ENCODE measurements at places on chromosomes 2 and 18.

DNA sequence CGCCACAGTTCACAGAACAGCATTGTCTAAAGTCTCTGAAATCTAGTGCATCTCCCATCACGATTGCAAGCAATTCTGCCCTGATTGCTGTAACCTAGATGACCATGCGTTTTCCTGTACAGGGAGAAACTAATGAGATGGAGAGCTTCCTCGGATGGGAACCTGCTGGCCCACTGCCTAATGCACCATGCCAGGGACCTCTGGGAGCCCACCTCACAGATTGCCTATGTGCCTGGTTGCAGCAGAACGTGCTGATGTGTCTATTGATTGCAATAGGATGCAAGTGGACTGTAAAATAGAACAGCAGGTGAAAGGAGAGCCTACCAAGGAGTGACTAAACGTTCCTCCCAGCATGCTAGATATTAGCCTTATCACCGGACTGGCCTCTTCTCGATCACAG is 141.0 kb upstream of the RAB12 start:
- DNase-seq: no peak

GRCh38 chr2:119290859-119291587 is 67.4 kb downstream of the STEAP3 start:
- DNase-seq: peak; percentile 77

- no peak for DNase-seq
These were observed 335.7 kb upstream of the HS6ST1 start for GRCh38 chr2:128654408-128654807.

GRCh38 chr2:26317377-26318105 is 28.4 kb upstream of the SELENOI start:
- no peak for DNase-seq

DNA sequence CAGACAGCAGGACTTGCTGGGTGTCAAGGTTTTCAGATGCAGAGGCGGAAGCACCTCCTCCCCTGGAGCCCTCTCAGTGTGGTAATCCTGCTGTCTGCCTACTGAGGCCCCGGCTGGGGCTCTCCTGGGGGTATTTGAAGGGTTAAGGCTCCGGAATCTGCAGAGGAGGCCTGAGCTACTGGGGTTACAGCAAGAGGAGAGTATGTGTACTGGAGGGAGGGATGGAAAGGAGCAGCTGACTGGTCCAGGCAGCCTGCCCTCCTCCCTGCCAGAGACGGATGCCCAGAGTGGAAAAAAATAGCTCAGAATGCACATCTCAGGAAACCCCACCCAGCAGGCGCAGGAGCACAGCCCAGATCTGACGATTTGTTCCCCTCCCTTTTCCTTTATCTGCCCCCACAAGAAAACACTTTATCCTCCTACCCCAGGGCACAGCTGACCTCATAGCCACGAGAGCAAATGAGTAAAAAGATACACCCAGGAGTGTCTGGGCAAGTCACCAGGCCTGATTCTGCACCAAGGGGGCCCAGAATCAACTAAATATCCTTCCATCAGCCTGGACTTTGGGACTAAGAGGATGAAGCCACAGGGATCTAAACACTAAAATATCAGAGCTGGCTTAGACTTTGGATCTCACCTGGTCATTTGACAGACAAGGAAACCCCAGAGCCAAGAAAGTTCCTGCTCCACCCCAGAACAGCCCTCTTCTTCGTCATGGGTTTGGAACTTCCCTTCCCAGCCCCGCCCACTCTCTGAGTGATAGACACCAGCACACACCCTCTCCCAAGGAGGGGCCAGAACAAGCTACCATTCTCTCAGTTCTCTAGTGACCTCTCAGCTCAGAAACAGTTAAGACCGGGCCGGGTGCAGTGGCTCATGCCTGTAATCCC is 5.5 kb downstream of the TMBIM1 start:
- peak; percentile 94 for DNase-seq

DNA sequence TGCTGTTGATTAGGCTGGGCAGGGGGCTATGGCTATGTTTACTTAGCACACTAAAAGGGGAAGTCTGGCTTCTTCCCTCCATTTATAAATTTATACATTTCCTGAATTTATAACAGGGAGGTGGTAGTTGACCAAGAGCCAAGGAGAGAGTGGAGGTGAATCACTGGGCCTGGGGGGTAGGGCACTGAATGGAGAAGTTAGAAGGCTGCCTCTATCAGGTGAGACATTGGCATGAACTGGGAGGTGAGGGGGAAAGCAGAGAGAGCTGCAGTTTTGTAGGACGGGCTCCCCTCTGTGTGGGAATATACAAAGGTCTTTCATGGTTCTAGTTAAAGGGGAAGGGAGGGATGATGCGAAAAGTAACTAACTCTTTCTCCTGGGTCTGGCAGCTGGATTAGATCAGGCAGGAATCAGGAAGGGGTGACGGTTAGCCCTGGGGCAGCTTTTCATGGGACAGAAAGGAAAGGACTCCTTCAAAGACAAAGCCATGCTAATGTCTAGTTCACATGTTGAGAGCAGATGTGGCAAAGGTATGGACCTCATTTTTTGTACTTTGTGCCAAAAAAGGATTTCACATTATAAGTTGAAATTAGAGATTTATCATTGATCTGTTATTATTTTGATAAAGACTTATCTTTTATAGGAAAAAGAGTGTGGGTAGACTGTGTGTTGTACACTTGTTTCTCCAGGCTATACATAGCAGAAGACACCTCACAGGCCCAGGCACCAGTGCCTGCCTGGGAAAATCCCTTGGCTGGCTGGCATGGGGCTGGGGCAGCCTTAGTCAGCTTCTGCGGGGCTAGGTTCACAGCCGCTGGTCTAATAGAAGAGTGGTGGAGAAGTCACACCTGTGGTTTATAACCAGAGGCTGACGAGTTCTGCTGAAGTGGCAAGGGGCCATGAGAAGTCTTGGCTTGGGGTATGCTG is 158.7 kb downstream of the CLIP4 start:
- DNase-seq: no peak

DNA sequence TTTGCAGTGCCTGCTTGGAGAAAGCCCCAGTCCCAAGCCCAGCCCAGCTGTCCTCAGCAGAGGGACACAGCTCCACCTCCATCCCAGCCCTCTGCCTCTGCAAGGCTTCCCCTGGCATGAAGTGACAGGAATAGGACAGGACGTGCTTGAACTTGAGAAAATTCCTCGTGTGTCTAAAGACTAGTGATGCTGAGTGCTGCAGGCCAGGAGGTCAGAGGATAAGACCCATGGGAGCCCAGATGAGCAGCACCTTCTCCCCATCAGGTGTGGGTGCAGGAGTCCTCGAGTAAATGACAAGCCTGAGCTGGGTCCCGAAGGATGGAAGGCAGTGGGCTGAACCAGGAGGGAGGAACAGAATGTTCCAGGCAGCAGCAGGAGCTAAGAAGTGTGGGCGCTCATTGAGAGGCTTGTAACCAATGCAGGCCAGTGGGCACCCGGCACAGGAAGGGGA is 67.8 kb upstream of the UXS1 start:
- DNase-seq: no peak

GRCh38 chr2:9269295-9269694 is 62.7 kb downstream of the ASAP2 start:
- no peak for DNase-seq

DNA sequence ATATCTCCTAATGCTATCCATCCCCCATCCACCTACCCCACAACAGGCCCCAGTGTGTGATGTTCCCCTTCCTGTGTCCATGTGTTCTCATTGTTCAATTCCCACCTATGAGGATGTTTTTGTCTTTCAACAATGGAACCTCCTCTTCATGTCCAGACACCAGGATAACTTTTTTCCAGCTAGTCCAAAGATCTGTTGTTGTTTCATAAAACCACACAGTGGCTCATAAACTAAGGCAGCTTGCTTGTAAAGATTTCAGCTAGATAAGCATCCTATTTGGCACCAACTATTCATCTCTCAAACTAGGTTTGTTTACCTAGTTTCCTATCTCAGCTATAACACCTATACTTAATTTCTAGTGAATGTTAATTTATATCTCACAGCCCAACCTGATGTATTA is 937.7 kb downstream of the TRIB2 start:
- no peak for DNase-seq

DNA sequence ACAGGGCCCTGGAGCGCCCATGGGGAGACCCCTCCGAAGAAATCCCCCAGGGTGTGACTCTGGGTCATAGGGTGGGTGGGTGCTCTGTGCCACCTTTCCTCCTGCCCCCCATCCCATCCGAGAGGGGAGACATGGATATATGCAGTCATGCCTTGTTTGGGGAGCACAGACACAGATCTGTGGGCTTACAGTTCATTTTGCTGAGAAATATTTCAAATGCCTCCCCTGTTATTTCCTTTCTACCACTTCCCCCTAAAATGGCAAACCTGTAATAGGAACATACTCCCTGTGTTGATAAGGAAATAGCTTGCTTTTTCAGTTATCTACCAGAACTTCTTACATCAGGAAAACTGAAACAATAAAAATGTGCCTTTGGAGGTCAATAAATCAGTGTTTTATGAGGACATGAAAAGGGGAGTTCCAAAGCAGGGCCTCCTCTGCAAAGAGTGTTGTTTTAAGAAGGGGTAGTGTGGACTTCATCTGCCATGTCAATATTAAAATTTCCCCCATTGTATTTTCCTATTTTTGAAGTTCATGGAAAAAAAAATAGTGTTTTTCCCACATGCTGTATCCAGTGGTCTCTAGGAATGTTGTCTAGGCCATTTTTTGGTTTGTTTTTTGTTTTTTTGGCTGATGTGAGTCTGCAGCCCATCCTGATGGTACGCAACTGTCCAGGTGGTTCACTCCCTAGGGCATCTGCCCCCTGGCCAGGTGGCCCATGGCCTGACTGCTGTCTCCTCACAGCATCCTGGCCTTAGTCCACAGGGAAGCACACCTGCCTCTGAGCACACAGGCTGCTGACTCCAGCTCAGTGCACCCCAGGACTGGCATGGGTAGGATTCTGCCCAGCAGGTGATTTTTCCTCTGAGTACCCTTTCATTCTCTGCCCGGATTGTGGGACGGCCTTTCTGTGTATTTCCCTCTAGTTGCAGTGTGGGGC is 3.7 kb downstream of the TNFRSF11A start:
- no peak for DNase-seq

DNA sequence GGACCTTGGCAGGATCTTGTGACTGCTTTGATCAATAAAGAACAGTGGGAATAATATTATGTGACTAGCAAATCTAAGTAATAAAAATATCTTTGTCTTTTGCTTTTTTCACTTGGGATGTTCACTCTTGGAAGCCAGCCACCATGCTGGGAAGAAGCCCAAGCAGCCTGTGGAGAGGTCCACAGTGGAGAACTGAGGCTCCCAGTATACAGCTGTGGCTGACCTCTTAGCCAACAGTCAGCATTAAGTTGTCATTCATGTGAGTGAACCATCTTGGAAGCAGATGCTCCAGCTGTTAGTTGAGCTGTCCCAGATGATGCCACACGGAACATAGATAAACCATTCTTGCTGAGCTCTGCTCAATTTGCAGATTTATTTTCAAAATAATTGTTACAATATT is 160.0 kb downstream of the OSR1 start:
- DNase-seq: peak; percentile 65

Measured in muscle of back (tissue), 13 donors.